ENCODE measurements at places on chromosomes 1 and 21.

GRCh38 chr1:244180256-244180655, 129.2 kb downstream of the ZBTB18 start:
- DNase-seq, result no peak

- DNase-seq, result no peak
These were observed 4.3 kb downstream of the INAVA start for GRCh38 chr1:200899015-200899386.

DNA sequence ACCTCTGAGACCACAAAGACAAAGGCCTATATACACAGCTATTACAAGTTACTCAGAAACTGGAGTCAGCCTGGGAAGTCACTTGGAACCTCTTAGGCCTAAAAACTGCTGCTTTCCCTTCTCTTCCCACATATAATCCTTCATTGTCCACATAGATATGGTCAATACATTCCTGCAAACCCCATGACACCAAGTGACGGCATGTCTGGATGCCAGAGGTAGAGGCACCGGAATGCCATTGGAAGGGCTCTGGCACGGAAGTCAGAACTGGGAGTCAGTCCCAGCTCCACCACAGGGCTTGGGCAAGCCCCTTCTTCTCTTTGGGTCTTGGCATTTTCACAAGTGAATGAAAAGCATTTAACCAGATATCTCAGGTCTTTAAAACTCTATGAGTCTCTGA, 204.7 kb downstream of the MATN1 start:
- DNase-seq, result no peak

DNA sequence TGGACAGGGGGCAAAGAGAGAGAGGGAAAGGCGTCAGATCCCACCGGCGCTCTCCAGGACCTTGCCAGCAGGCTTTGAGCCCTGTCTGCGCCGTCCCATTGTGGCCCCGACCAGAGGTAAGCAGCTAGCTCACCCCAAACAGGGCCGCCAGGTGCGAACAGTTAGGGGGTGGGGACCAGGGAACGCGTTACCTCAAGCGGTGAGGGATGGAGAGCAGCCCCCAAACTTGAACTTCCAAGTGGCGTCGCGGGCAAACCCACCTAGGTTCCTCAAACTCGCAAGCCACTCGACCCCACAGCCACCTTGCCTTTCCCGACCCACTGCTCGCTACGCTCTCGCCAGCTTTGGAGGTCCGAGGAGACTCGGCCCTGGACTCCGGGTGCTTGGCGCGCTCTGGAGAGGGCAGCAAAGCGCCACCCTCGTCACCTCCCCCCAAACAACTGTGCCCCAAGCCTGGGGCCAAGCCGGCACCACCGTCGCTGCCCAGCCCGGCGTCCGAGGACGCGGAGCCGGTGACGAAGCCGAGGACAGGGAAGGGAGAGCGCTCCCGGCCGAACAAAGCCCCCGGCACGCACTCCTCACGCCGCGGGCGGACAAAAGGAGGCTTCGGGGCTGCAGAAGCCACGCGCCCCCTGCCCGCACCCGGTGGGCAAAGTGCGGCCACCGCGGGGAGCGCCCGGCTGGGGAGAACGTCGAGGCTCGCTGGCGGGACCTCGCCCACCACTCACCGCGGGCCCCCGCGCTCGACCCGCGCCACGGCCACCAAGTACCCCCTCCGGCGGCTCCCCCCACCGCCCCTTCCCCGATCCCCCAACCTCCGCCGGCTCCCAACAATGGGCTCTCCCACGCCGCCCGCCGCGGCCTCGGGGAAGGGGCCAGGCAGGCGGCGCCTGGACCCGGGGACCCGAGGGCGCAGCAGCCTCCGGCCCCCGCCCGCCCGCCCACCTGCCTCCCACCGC, 976 bp downstream of the SSBP3 start:
- no peak for DNase-seq

DNA sequence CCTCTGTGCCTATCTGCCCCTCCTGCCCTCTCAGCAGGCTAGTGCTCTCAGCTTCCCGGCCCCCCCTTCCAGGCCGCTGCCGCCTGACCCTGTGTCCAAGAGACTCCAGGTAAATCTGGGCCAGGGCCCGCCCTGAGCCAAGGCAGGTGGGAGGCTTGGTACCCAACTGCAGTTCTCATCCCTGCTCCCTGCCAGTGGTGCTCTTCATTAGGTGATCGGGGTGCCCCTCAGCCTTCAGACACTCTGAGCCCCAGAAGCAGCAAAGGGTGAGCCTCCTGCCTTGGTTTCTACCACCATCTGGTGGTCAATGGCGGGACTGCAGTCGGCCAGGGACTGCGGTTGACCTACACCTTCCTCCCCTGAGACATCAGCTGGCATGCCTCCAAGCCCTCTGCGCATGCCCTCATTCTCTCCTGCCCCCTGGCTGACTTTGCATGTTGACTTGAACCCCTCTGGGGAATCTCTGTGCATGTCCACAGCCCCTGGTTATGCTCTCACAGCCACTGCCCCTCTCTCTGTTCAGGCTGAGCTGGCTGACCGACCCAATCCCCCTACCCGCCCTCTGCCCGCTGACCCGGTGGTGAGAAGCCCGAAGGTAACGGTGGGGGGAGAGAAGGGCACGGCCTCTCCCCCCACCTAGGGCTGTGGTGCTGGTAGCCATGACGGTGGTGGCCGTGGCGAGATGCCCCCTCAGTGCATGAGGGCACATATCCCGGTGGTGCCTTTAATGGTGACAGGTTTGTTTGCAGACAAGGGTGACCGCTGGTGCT, 2.0 kb upstream of the EFNA4 start:
- peak; percentile 97 for DNase-seq

DNA sequence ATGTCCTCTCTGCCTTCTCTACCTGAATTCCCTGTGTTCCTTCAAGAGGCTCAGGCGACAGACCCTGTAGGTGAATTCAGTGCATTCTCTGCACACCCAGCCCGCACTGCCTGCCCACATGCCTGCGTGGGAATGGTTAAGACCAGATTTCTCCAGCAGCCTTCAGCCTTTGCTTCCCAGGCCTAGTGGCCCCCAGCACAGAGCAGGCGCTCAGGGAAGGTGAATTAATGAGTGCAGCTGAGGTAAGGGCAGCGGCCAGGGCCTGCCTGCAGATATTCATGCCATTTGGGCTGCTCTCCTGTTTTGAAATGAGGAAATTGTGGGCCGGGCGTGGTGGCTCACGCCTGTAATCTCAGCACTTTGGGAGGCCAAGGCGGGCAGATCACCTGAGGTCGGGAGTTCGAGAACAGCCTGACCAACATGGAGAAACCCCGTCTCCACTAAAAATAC, 45.5 kb downstream of the IER5 start:
- no peak for DNase-seq

- no peak for DNase-seq
These were observed 1.8 kb upstream of the GJA4 start for GRCh38 chr1:34790985-34791384.

GRCh38 chr1:119941392-119941791, 45.1 kb upstream of the ADAM30 start:
- no peak for DNase-seq

DNA sequence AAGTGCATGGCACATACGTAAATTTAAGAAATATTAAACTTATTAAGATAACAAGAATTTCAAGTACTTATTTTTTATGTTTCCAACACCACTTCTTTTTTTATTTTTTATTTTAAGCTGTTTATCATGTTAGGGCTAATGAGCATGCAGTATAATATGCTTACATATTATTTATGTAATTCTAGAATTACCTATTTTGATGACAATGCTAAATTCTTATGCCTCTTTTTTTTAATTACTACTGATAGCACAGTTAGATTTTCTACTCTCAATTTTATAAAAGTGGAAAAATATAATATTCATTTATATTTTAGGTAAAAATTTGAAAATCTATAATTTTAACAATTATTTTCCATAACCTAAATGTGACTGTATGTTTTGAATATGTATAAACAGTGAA, 713.0 kb downstream of the MRPL39 start:
- no peak for DNase-seq

DNA sequence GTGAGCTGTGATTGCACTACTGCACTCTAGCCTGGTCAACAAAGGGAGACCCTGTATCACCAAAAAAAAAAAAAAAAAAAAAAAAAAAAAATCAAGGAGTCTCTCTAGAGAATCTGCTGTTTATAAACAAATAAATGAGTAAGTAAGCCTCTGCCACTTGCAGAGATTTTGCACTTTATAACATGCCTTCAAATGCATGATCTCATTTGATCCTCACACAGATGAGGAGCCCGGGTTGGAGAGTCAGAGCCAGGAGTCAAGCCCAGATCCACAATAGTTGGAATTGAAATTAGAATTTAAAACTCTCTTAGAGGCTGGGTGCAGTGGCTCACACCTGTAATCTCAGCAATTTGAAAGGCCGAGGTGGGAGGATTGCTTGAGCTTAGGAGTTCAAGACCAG, 4.0 kb downstream of the PRELP start:
- no peak for DNase-seq

GRCh38 chr21:34199121-34199910, 125.9 kb downstream of the MRPS6 start:
- no peak for DNase-seq

DNA sequence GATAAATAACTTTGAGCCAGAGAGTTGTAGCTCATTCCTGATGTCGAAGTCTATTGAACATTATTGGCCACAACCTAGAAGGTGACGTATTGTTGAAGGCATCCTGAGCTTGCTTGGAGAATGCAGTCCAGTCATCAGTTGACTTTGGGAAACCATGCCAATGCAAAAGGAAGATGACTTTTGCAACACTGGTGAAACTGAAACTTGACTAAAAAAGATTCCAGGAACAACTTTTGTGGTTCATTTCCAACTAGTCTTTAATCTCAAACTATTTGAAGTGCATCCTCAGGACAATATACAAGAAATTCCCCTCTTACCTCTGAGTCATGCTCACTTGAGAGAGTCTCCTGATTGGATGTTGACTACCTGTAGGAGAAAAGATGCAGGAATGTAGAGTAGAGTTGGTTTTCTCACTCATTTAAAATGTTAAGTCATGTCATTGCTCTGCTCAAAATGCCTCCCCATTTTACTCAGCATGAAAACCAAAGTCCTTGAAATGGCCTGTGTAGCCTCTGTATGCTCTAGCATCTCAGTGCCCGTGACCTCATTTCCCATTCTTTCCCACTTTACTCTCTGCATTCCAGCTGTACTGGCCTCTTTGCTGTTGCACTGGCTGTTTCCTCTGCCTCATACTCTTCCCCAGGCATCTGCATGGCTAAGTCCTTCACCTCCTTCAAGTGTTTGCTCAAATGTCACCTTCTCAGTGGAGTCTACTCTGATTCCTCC, 24.4 kb upstream of the LEPR start:
- no peak for DNase-seq

- no peak for DNase-seq
These were observed 98.8 kb downstream of the RASAL2 start for GRCh38 chr1:178192686-178193085.

DNA sequence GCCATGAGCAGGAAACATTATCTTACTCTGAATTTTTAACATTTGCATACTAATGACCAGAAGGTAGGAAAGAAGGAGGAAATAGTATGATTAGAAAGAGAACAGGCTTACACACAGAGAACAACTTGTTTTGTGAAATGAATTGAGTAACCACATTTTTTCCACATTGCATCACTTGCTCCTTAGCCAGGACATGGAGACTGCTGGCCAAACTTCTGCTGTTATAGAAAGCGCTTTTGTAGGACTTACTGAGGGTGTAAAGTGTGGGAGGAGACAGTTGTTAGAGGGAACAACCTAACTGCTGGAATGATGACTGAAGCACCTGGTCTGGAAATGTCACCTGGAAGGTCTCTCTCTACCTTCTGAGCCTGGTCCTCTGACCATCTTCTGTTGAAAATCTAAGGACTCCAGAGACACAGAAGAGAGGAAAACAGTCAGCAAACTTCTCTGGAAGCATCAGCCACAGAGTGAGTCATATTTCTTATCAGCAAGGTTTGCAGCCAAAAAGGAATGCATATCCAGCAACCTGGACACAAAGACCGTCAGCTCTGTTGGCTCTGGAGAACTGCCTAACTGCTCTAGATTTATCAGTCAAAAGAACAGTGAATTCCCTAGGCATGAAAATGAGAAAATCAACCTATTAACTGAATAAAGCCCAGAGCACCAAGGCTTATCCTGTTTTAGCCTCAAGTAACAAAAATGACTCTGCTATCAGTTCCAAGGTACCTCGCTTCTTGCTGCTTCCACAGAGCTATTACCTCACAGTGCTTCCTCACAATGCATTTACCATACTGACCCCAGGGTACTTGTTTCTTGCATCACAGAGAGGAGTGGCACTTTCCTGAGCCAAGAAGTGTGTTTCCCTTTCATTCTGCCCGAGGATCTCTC, 88.0 kb upstream of the SLFNL1 start:
- no peak for DNase-seq

DNA sequence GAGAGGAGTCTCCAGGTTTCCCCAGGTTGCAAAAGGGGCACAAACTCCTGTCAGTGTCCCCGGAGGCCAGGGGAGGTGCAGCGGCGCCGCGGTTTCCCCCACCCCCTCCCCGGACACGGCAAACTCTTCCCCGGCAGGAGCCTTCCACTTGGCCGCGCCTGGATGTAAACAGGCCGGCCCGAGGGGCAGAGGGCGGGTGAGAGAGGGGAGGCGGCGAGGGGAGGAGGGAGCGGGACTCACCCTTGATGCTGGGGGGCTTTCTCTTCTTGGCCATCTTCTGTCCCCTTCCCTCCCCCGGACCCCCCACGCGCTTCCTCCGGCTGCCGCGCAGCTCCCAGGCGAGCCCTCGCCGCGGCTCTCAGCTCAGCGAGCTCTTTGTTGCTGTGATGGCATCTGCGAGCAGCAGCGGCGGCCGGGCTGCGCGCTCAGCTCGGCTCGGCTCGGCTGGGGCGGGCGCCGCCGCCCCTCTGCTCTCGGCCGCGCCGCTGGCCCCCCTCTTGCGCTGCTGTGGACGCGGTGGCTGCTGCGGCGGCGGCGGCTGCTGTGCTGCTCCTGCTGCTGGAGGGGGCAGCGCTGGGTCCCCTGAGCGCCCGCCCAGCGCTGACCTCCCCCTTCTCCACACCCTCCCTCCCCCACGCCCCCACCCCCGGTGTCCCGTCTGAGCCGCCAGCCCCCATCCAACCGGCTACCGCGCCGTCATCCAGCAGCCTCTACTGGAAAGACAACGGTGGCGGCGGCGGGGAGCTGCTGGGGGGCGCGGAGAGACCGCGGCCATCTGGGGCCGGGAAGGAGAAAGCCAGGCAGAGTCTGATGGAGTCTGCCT, 4.9 kb upstream of the SLC44A5 start:
- no peak for DNase-seq

DNA sequence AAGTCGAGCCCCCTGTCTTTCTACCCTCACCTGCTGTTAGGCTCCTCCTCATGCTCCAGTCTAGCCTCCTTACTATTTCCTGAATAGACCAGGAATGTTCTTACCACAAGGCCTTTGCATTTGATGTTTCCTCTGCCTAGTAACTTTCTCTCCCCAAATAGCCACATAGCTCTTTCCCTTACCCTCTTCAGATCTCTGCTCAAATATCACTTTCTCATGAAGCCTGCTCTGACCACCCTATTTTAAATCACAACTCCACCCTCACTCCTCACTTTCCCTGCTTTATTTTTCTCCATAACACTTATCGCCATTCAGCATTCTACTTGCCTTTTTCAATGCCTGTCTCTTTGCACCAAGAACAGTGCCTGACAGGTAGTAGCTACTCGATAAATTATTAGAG, 6.6 kb upstream of the CDCA8 start:
- no peak for DNase-seq
